MV-4-11 (cell line): ENCODE measurements at places on chromosomes 2 and 18.
A peak's percentile ranks its signal among the peaks of the same experiment; 100 is the strongest.

- DNase-seq: no peak
Measured at GRCh38 chr18:46345181-46345465, 240.9 kb downstream of the HAUS1 start.

DNA sequence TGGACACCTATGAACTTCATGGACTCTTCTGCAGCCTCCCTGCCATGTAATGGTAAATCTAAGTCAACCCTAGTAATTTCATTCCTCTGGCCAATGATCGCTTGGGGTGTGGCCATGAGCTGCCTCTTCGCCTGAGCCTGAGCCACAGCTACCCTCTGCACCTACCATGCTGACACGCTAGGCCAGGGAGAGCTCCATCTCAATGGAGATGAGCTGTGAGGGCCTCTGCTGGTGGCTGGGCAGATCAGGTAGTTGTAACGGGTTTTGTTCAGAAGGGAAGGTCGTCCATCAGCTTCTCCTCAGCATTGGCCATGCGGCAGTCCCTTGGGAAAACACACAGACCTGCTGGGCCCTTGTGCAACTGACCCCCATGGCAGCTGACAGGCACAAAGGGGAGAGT lies 24.4 kb downstream of the MPHOSPH10 start:
- no peak for DNase-seq

DNA sequence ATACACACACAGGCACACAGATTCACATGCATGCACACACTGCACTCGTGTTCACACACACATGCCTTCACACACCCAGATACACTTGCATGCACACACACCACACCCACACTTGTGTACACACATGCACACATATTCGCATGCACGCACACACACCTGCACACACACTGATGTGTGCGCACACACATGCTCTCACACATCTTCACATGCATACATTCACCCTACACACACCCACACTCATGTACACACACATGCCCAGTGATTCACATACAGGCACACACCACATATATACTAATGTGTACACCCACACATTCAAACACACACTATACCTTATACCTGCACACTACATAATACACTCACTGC lies 181.6 kb downstream of the LOXHD1 start:
- DNase-seq: no peak

DNA sequence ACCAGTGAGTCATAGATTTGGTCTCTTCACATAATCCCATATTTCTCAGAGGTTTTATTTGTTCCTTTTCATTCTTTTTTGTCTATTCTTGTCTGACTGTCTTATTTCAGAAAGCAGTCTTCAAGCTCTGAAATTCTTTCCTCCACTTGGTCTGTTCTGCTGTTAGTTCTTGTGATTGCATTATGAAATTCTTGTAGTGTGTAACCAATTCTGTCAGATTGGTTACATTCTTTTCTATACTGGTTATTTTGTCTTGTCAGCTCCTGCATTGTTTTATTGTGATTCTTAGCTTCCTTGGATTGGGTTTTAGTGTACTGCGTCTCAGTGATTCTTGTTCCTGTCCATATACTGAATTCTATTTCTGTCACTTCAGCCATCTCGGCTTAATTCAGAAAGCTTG lies 18.6 kb downstream of the EHBP1 start:
- no peak for DNase-seq

DNA sequence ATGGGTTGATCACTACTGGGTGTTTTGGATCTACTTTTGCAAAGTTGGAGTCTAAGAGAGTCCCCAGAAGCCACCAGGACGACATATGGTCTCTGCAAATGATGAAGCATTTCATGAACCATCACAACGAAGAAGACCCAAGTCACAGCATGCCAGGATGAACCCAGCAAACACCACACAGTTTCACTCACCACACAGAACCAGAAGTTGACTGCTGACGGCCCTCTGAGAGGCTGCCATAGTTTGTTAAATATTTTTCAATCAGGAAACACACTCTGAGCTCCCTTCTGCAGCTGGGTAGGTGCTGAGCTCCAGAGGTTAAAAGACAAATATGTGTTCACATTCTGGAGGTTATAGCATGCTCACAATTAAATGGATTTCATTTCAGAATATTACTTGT lies 271.4 kb downstream of the DCDC2C start:
- DNase-seq: no peak

DNA sequence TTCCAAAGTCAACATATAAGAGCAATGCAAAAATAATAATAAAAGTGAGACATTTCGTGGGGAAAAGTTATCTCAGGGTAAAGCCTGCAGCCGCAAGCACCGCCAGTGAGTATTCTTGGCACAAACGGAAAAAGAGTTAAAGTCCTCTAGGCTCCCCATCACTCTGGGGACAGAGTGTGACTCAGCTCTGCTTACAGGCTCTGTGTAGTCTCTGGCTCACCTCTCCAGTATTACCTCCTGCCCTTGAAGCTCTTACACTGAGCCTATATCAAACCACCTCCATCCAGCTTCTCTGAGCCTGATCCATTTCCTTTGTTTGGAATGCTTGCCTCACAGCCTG lies 55.5 kb downstream of the MTHFD2 start:
- peak; percentile 2 for DNase-seq
